ENCODE measurements at places on chromosomes 5 and 9.

GRCh38 chr5:142959683-142960657 lies 189.8 kb downstream of the ARHGAP26 start:
- no peak for DNase-seq

- DNase-seq: no peak
Measured at GRCh38 chr5:170430866-170431437, 41.8 kb upstream of the KCNMB1 start.

GRCh38 chr5:76422742-76423141 lies 19.7 kb downstream of the IQGAP2 start:
- no peak for DNase-seq

DNA sequence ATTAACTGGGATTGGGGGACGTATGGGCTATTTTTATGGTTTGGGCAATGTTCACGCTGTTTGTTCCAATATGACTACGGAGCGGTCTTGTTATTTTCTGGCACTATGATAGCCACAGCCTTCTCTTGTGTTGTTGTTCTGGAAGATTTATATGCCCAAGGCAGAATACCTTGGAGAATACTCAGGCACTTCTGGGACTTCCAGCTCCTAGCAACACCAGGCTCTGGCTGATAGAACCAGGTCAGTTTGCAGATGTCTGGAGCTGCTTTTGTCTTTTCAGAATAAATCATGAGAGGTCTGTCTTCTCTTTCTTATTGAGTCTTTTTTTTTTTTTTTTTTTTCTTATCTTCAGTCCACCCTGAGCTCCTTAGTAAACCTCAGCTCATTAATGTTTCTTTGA lies 262.5 kb downstream of the MED10 start:
- DNase-seq: no peak

DNA sequence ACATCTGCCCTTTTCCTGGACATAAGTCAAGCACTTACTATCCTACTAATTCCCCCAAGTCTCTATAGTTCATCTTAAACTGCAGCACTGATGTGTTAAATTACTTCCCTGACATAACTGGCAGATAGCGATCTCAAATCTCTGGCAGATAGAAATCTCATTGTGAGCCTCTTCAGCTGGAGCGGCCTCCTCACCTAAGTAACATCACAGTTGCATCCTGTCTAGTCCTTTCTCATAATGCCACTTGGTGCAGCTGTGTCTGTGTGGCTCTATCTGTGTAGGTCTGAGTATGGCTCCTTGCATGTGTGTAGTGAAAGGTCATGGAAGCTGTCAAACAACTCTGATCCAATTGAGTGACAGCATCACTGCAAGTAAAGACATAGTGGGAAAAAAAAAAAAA lies 53.6 kb upstream of the FST start:
- no peak for DNase-seq

DNA sequence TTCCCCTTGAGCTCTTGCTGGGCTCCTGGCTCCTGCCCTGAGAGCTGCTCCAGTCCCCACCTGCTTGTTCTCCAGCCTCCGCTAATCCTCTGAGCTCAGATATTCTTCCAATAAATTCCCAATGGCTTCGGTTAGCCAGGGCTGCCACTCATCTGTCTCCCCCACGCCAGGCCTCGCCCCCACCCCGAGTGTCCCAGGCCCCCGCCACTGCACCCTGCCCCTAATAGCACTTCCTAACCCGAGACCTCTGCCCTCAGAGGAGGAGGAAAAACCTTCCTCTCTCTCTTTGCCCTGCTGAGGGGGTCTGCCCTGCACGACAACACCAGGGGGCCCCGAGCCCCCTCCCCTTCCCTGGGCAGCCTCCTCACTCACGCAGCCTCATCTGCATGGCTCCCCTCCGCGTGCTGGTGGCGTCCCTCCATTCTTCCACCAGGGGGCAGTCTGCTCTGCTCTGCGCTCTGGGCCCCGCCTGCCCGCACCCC lies 5.4 kb upstream of the LCN15 start:
- DNase-seq: peak; percentile 74

- no peak for DNase-seq
Measured at GRCh38 chr5:145887976-145888574, 15.3 kb upstream of the GRXCR2 start.

- DNase-seq: no peak
Measured at GRCh38 chr5:15203376-15203775, 296.6 kb upstream of the FBXL7 start.

DNA sequence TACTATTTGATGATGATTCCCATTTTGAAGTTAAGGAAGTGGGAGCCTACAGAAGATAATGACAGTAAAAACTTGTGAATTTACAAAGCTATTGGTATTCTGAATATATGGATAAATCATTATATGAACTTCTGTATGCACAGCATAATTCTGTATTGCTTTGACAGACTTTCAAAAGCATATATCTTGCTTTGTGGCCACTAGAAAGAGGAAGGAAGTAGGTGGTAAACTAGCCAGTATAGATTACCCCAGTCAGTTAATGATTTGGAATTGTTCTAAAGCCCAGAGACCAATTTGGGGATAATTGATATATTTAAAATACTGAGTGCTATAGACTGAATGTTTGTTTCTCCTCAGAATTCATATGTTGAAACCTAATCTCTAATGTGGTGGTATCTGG lies 53.0 kb downstream of the NR2F1 start:
- DNase-seq: no peak

DNA sequence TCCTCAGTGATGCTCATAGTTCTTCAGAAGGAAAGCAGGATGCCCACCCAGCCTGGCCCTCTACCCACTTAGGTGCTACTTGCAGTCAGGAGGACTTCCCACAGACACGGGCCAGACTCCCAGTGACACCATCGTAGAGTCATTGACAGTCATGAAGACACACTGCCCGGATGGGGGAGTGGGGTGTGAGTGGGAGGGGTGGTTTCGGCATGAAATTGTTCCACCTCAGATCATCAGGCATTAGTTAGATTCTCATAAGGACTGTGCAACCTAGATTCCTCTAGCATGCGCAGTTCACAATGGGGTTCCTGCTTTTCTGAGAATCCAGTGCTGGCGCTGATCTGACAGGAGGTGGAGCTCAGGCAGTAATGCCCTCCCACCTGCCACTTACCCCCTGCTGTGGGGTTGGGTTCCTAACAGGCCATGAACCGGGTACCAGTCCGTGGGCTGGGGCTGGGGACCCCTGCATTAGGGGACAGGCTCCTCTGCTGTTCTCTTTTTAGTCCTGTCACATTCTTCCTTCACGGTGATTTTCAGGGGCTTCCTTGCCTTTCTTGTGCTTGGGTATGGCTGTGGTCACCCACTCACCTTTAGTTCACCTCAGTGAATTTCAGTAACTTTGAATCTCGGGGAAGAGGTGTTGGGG lies 88.2 kb upstream of the ANKRD55 start:
- DNase-seq: peak; percentile 64

DNA sequence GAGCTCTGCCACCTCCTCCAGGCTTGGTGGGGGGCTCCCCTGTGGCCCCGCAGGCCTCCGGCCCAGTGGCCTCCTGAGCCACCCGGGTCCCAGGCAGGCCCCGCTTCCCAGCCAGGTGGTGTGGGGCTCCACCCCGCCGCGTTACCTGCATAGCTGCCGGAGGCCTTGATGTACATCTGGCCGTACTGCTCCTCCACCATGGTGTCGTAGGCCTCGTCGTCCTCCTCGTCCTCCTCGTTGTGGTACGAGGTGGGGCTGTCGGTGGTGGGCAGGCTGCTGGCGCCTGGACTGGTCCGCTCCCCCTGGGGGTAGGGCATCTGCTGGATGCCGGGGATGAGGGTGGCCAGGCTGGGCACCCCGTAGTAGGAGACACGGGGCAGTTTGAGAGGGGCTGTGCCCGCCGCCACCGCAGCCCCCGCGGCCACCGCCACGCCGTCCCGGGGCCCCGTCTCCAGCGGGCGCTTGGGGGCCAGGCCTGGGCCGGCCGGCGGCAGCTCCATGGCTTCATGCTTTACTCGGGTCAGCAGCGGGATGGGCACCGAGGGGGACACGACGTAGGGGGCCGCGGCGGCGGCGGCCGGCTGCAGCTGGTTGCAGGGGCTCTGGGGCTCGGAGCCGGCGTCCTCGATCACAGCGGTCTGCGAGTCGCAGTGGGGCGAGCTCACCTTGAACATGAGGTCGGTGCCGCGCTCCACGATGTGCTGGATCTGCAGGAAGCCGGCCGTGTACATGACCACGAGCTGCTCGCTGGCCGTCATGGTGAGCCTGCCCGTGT lies 45.4 kb downstream of the NACC2 start:
- no peak for DNase-seq

- no peak for DNase-seq
Measured at GRCh38 chr5:3107156-3107611, 355.7 kb upstream of the IRX2 start.

GRCh38 chr5:169632946-169633345 lies 4.1 kb upstream of the DOCK2 start:
- no peak for DNase-seq

GRCh38 chr9:35348109-35348508 lies 141.8 kb upstream of the RUSC2 start:
- DNase-seq: no peak

DNA sequence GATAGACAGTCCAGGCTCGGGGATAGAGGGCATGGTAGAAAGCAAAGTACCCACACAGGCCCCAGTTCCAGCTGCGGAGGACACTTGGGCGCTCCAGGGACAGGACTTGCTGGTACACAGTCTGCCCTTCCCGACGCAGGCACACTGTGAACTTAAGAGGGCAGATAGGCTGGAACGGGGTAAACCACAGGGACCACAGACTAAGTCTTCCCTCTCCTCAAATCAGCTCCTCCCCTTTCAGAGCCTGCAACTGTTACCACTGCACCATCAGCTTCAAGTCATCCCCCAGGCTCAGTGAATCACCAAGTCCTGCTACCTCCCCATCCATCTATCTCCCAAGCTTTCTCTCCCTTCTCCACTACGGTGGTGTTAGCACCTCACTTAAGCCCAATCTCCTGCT lies 7.3 kb downstream of the GBA2 start:
- DNase-seq: no peak

- no peak for DNase-seq
Measured at GRCh38 chr9:106450549-106450948, 412.4 kb upstream of the ZNF462 start.

- DNase-seq: peak; percentile 66
Measured at GRCh38 chr9:89234205-89235067, 55.8 kb upstream of the SHC3 start.

- DNase-seq: no peak
Measured at GRCh38 chr9:110933350-110934001, 104.8 kb downstream of the LPAR1 start.

GRCh38 chr9:112849363-112849922 lies 41.2 kb downstream of the SLC46A2 start:
- peak; percentile 15 for DNase-seq

- peak; percentile 71 for DNase-seq
Measured at GRCh38 chr5:39176759-39177630, 42.4 kb downstream of the FYB1 start.

DNA sequence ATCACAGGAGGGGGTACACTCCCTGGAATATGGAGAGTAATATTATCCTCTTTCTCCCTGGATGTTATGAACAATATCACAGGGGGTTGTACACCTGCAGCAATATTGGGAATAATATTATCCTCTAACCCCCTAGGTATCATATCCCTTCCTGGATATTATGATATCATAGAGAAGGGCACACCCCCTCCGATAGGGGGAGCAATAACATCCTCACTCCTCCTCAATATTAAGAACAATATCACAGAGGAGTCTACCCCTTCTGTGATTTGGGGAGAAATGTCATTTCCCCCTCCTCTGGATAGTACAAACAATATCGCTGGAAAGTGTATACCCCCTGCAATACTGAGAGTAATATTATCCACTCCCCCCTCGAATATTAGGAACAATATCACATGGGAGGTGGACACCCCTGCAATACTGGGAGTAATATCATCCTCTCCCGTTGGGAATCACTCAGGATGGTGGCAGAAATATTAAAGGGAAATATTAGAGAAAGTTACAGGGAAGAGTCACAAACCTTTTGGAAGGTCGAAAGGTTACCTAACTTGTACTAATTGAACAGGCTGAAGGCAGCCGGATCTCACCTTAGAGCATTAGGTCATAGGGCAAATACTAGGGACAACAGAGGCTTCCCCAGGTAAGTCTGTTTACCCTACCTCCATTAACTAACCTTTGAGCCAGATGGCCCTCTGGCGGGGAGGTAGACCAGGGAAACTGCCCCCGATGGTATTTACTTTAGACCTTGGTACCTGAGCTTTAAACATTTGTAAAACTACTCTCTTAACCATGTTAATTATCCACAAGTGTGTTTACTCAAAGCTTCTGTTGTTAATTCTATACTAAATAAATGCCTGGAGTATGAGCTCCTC lies 57.5 kb upstream of the FREM1 start:
- no peak for DNase-seq
